ENCODE measurements at places on chromosomes 2 and 18.
A peak's percentile ranks its signal among the peaks of the same experiment; 100 is the strongest.

DNA sequence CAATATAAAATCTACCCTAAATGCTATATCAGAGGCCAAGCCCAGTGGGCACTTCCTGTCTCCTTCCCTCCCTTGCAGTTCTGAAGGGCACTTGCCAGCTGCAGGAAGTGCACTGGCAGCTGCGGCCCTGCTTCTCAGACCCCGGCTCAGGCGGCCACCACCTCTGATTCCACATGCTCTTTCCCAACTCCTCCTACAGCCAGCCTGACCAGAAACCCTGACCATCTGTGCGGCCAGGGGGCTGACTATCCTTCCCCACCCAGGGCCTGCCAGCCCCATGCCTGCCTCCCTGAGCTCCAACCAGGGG lies 88.6 kb downstream of the ZBTB7C start:
- DNase-seq, result no peak

DNA sequence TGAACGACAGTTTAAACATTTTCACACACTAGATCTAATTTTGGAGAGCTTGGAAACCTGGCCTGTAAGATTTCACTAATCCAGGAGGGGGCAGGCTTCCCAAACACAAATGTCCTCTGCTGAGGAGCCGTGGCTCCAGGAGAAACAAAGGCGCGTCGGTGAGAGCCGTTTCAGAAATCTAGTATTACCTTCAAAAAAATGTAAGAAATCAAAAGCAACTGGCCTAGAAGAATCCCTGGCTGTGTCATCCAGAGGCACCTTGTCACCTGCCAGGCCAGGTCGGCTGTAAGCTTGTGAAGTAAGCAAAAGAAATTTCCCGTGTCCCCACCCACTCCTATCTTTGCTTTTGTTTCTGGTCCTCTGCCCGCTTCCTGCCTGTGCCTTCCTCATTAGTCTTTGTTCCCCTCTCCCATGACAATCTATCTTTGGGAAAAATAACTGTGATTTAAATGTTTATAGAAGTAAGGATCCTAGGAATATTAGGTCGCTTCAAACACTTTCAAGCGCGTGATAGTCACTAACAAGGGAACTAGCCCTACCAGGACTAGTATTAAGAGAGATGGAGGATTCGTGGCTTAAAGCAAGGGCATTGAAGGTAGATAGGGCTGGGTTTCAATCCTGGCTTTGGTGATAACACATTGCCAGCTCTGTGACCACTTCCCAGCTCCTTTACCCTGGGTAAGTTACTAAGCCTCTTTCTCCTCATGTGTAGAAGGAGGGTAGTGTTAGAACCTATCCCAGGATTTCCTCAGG lies 99.5 kb upstream of the STK39 start:
- peak; percentile 78 for DNase-seq

DNA sequence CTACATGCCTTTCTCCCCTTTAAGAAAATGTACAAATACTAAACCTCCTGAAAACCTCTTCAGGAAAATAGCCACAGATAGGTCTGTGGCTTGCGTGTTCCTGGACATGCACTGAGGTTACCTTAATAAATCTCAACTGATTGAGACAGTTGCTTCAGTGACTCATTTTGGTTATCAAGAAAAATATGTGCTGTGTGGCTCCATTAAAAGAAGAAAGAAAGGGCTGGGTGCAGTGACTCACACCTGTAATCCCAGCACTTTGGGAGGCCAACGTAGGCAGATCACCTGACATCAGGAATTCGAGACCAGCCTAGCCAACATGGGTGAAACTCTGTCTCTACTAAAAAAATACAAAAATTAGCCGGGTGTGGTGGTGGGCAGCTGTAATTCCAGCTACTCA lies 27.1 kb downstream of the CREG2 start:
- no peak for DNase-seq

DNA sequence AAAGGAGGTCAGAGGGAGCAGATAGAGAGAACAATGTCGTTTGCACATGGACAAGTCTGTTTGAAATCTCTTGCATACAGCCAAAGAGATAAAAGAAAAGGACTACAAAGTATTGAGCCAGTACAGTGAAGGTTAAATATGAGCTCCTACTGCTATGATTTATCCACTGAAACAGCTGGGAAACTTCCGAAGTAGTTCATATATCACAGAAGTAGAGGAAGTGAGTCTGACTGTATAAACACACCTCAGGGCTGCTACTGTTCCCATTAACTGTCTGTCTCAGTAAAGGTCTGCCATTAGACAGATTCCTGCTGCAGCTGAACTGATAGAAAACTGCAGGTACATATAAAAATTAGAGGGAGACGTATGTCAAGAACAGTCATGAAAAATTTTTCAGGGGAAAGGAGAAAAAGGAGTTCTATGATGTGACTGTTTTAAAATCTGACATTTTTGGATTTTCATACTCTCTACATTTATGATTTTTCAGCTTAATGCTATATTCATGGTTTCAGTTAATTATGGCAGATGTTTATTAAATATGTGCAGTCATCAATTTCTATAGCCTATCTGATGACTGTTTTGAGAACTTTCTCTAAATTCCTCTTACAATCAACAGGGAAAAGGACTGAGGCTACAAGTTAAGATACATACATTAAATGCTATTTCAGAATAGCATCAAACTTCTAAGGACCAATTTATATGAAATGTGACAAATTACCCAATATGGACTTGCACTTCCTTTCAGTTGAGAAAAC lies 364.7 kb downstream of the ERBB4 start:
- no peak for DNase-seq

GRCh38 chr2:210654091-210654490 lies 97.7 kb downstream of the CPS1 start:
- no peak for DNase-seq

DNA sequence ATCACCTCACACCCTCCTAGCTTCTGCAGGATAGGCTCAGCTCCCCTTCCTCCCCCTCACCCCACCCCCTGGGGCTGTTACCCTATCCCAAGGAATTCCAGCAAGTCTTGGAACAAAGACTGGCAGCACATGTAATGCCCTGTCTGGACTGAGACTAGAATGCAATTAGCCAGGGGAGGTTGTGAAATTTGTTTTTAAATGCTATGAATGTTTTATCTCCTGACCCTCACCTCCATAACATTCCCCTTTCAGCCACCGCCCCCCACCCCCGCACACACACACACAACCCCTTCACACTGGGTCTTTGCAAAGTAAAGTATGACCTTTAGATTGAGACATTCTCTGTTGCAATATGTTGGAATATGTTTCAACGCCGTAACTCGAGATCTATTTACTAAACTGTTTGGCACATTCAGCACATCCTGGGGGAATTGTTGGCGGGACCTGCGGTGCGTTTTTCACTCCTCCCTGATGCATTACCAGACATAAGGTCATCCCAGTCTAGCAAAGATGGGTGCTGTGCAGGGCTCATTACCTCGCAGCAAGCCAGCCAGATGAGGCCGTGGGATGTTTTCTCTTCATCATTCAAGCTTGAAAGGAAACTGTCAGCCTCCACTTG lies 290.7 kb upstream of the SLC14A2 start:
- peak; percentile 74 for DNase-seq

DNA sequence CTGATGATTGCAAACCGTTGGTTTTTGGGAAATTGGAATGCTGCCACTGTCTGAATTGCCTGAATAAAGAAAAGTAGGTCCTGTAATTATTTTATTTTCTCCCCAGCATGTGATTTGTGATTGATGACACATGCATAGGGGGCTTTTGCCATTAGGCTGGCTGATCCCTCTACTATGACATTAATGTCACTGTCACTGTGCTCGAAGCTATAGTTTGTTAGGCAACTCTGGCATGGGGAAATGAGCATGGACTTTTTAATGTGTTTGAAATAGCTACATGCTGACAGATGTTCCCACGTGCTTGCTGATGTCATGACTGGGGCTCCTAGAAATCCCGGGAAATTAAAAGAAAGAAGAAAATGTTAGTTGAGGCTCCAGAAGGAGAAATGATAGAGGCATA lies 99.1 kb downstream of the HRH4 start:
- DNase-seq, result peak; percentile 8

- peak; percentile 70 for DNase-seq
These were observed 83.0 kb upstream of the FZD7 start for GRCh38 chr2:201950606-201951005.

- DNase-seq, result no peak
These were observed 388 bp downstream of the DTNA start for GRCh38 chr18:34710458-34710914.

- no peak for DNase-seq
These were observed 475 bp downstream of the SLC4A1AP start for GRCh38 chr2:27664154-27664574.

DNA sequence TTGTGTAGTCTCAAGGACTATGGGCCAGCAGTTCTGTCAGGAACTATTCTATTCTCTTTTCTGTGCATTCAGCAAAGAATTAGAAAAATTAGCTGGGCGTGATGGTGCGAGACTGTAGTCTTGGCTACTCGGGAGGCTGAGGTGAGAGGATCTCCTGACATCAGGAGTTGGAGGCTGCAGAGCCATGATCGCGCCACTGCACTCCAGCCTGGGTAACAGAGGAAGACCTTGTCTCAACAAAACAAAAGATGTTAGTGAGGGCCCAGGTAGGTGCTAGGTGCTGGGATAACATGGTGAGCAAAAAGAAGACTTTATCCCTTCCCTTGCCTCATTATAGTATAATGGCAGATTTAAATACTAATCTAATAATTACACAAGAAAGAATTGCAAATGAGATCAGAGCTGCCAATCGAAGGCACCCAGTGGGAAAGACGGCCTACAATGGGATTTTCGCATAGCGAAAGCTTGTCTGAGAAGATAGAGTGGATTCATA lies 447 bp upstream of the MRPL19 start:
- DNase-seq, result no peak

DNA sequence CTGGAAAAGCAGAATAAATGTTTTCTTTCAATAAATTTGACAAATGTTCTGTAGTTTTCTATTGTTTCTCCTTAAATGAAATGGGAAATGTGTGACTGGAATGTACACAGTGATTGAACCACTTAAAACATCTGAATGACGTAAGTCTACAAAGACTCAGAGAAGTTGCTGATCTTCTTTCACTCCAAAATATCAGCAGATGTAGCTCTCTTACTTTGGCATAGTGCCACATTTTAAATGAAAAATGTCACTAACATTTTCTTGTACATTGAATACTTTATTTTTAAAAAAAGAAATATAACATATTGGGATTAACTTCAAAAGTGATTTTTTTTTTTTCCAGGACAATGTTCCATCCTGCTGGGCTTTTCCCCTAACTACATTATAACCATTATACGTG lies 565.6 kb downstream of the TMEM182 start:
- no peak for DNase-seq

DNA sequence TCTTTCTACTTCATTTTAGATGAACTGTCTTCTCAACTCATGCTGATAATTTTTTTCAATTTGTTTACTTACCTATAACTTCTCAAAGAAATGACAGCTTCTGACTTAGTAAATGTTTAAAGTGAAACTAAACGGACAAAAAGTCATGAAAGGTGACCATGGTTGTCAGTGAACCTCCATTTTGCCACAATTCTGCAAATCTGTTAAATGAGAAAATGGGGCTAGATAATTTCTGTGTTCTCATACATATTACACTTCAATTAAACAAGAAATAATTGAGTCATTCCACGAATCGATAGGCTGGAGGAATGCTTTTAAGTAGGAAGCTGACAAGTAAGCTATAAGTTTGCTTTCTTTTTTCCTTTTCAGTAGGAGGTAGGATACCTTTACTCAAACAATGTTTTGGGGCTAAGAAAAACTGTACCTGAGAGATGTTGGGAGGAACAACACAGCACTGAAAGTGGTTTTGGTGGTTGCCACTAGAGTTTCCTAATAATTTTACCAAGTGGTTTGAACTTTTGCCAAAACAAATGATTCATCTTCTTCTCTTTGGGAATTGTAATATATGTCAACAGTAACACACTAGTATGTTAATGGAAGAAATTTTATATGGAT lies 17.1 kb downstream of the DYNAP start:
- no peak for DNase-seq

DNA sequence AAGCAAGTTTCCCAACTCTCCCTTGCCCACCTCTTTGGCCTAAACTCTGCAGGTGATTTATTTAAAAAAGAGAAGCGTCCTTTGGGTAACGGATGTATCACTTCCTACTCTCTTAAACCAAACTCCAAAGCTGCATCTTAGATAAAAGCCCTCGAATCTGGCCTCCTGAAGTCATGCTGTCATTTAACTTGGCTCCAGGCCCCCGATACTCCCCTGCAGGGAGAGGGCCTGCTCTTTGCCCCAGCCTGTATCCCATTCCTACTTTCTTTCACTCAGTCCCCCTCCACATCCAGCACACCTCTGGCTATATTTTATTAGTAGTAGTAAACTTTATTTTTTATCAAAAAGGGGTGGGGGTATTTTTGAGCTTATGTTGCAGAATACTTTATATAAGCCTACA lies 19.0 kb downstream of the TEKT4 start:
- no peak for DNase-seq

GRCh38 chr18:28398471-28398870 lies 221.5 kb upstream of the CDH2 start:
- no peak for DNase-seq

GRCh38 chr2:208033701-208034502 lies 8.6 kb upstream of the PLEKHM3 start:
- peak; percentile 80 for DNase-seq

GRCh38 chr2:176126929-176127773 lies 2.4 kb upstream of the HOXD8 start:
- no peak for DNase-seq

DNA sequence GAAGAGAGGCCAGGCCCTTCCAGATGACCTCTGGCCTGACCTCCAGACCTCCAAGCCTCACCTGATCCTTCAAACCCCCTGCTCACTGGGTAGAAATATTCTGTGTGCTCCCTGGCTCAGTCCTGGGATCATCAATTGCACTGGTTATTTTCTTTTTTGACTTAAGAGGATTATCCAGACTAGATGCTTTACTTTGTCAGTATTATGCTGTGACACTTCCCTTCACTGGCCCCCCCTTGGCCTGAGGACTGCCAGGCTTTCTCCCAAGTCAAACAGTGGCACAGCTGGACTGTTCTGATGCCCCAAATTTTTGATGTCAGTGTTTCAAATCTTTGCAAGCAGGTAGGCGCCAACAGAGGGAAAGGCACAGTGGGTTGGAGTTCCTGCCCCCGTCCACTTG lies 156.3 kb upstream of the SKOR2 start:
- DNase-seq, result no peak

- no peak for DNase-seq
These were observed 104.3 kb upstream of the PXDN start for GRCh38 chr2:1848599-1848995.
